Osteoblast (primary cell): ENCODE measurements at places on chromosomes 11 and 22. TPM values are rescaled to one million over a fixed set of nuclear protein-coding genes. Genes with fewer than 3 reads are reported as not detected.
A peak's percentile ranks its signal among the peaks of the same experiment; 100 is the strongest.

DNA sequence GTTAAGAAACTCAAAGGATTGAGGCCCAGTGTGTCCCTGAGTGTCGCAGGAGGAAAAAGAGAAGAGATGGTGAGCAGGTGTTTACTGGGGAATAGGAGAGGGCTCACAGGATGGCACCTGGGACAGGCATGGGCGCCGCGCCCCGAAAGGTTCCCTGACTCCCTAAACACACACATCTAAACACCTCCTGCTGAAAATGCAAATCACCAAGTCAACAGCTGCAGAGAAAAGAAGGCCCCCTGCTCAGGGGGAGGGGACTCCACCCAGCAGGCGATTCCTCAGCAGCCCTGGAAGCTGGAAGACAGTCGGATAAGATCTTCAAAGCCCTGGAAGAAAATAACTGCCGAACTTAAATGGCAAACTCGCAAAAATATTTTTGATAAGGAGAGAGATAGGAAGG lies 377.2 kb downstream of the BRD1 start:
- peak; percentile 36 for DNase-seq

DNA sequence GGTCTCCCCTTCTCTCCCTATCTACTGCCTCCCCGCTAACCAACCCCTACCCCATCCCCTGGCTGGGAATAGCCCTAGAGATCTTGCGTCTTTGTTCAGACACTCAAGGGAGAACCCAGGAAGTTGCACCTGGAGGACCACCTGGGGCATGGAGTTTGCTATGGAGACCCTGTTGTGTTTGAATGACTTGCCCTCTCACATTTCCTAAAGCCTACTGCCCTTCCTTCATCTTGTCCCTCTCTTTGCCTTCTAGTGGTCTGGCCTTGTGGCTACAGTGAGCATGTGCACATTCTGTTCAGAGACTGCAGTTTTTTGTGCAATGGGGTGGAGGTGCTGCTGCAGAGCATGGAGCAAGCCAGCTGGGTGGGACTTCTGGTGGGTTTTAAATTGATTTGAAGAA lies 42.5 kb downstream of the ZNRF3 start:
- no peak for DNase-seq

DNA sequence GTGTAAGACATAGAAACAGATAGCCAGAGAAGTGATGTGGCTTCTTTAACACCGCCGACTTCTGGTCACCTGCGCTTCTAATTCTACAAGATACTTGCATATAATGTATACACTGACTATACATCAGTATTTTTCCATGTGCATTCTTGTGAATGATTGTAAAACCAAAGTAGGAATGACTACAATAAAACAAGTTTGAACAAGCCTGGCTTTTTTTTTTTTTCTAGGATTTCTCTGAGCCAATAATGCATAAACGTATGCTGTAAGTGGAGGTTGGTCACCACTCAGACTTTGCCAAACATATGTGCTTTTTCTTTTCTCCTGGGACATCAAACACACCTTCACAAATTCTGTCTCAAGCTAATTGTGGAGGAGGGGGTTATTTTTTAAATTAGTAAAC lies 237.8 kb upstream of the KIRREL3 start:
- DNase-seq: no peak

Gene CRYAB
- total RNA-seq: 54.3 and 55.4 TPM in 2 replicates

DNA sequence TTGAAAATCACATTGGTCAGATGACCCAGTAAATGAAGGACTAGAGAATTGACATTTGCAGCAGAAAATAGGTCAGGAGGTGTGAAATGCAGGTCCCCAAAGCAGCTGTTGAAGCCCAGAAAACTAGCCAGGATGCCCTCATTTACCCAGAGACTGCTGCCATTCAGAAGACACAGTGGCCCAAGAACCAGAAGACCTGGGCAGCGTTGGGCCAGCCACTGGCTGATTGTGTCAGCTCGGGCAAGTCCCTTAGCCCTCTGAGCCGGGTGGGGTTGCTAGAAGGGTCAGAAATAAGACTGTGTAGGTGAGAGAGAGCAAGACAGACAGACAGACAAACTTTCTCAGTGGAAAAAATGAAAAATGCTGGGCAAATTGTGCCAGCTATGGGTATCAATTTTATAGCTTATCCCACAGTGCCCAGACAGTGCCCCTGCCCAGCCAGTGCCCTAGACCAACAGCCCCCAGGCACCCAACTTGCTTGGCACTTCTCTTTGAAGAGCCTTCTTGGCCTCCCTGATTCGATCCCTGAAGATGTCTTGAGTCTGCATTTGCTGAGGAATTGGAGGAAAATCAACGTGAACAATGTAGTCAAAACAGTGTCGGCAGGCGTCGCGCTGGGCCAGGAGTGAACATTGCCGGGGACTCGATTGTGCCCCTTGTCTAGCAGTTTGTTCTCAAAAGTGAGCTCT lies 198.3 kb downstream of the MN1 start:
- no peak for DNase-seq

DNA sequence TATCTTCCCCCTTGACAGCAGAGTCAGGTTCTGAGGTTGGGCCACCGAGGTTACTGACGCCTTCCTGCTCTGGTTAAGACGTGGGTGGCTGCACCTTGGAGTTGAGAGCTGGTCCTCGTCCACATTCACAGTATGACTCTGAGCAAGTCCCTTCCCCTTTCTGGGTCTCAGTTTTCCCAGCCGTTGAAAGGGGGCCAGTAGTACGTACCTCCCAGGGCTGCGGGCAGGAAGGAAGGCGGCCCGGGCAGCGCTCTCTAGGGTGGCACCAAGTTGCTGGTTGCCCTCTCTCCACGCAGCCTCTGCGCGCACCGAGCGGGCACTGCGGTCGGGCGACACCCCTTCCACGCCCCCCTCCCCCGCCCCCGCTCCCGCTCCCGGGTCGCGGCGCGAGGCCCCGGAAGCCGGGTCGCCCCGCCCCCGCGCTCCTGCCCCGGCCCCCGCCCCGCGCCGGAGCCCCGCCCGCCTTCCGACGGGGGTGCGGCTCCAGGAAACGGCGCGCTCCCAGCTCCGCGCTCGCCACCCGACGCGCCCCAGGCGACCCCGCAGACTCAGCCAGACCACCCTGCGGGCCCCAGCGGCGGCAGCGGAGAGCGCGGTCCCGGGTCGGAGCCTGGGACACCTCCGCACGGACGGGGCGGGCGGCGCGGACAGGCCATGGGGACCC lies at the start of gene EHBP1L1:
TSS of gene EHBP1L1 (plus strand) at position 486 of the 664 bp plus-strand sequence. CDS start 250 bp downstream, outside the sequence.
- DNase-seq: peak; percentile 98

Gene MYBPC3
- not detected in 2 replicates for total RNA-seq

GRCh38 chr22:44702479-44703198 lies 635 bp downstream of the PRR5 start:
- DNase-seq: peak; percentile 89

Gene OR52R1
- total RNA-seq: not detected in 2 replicates

Gene RFPL3
- total RNA-seq: not detected in 2 replicates

Gene TSSK2
- total RNA-seq: not detected in 2 replicates

DNA sequence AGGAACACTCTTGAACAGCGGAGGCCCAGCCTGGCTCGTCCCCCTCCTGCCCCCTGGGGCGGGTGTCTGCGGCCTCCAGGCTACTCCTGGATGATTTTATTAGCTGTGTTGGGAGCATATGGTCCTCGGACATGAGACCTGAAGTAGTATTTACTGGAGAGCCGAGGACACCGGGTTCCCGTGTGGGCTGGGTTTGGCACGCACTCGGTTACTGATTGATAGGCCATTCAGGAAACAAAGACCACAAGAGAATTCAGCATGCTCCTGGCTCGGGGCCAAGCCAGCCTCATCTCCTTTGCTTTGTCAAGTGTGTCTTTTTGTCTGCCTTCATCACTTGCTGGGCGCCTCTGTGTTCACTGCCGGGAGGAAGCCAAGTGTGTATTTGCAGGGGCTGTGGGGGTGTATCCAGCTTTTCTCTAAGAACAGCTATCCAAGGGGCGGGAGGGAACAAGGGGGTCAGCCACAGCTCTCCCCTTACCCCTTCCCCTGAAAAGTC lies 9.7 kb downstream of the FXYD2 start:
- DNase-seq: peak; percentile 34

DNA sequence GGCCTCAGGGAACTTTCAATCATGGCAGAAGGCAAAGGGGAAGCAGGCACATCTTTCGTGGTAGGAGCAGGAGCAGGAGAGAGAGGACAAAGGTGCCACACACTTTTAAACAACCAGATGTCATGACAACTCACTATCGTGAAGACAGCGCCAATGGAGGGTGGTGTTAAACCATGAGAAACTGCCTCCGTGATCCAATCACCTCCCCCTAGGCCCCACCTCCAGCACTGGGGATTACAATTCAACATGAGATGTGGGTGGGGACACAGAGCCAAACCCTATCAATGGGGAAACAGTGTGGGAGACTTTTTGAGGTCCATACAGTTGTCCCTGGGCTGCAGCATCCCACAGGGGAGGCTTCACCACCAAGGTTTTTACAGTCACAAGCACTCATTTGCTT lies 41.9 kb upstream of the CFAP300 start:
- DNase-seq: no peak

GRCh38 chr22:28894334-28894733 lies 11.0 kb downstream of the ZNRF3 start:
- DNase-seq: no peak

GRCh38 chr22:45974498-45974897 lies 2.5 kb downstream of the WNT7B start:
- DNase-seq: peak; percentile 47
